Type B pancreatic cell (in vitro differentiated cells): ENCODE measurements at places on chromosomes 12 and 14.

- no peak for DNase-seq
These were observed 129.0 kb upstream of the MED13L start for GRCh38 chr12:116406529-116406928.

DNA sequence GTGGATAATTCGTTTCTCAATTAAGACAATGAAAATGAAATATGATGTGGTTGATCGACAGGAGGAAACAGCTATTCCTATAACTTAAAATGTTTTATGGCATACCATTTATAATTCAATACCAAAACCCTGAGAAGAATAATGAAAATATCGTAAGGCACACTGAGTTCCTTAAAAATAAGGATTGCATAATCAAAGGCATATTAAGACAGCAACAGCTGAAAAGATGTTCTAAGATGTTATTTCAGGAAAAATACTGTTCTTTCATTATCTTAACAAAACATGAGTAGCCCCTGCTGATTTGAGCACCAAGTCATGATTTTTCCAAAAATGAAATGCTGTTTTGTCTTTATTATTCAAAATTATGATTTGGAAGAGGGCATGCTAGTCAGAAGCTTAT, 189.4 kb upstream of the ALG10 start:
- DNase-seq, result no peak

DNA sequence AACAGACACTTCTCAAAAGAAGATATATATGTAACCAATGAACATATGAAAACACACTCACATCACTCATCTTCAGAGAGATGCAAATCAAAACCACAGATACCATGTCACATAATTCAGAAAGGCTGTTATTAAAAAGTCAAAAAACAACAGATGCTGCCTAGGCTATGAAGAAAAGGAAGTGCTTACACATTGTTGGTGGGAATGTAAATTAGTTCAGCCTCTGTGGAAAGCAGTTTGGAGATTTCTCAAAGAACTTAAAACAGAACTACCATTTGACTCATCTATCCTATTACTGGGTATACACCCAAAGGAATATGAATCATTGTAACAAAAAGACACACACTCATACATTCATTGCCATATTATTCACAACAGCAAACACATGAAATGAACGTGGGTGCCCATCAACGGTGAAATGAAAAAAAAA, 35.1 kb downstream of the EIF2S3B start:
- no peak for DNase-seq

DNA sequence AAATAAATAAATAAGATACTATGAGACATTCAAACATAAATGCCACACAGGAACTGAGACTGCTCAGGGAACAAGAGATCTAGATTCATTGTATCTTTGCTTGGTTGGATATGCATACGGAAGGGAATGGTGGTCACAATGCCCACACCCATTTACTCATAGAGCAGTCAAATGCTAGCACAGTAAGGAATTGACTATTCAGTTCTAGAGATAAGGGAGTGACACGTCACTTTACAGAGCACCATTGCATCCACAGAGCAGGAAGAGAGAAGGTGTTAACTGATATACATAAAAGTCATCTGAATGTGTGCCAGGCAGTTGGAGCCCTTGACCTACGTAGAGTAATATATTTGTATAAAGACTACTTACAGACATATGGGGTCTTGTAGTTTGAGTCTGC, 530.0 kb upstream of the NOVA1 start:
- no peak for DNase-seq

- DNase-seq, result no peak
These were observed 32.8 kb downstream of the FMNL3 start for GRCh38 chr12:49674318-49674981.

GRCh38 chr14:89417465-89418225, 612 bp upstream of the FOXN3 start:
- peak; percentile 74 for DNase-seq

DNA sequence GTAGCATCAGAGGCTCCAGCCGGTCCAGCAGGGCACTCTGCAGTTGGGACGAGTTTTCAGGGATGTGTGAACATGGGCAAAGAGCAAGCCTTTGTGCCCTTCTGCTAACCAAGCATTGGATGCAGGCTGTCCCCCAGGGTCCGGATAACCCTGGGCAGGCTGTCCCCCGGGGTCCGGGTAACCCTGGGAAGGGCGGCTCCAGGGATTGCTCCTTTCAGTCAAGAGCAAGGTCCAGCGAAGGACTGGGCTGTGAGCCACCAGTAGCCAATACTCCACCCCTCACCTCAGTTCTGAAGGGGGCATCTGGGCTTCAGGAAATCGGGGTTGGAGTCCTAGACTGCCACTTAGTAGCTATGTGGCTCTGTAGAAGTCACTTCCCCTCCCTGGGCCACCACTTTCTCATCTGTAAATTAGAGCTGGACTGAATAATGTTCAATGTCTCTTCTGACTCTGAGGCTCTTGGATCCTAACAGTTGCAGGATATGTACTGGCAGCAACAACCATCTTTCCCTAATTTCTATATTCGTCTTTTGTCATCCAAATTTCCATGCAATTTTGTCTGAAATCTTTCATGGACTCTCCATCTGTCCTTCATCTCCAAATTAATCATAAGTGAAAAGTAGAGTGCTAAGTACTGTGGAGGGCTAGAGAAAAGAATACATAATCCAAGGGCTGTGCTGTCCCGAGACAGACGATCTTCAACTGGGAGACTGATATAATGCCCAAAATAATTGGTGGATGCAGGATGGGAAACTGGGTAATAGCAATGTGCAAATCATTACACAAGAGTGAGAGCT, 137.4 kb upstream of the NTF3 start:
- no peak for DNase-seq

- DNase-seq, result no peak
These were observed 223.9 kb downstream of the ADGRD1 start for GRCh38 chr12:131177599-131177998.

GRCh38 chr12:63961543-63961942, 117.0 kb downstream of the SRGAP1 start:
- no peak for DNase-seq

GRCh38 chr14:103015426-103015825, 41.9 kb downstream of the CDC42BPB start:
- DNase-seq, result no peak

GRCh38 chr12:116615141-116615861, 56.1 kb downstream of the MAP1LC3B2 start:
- DNase-seq, result no peak

DNA sequence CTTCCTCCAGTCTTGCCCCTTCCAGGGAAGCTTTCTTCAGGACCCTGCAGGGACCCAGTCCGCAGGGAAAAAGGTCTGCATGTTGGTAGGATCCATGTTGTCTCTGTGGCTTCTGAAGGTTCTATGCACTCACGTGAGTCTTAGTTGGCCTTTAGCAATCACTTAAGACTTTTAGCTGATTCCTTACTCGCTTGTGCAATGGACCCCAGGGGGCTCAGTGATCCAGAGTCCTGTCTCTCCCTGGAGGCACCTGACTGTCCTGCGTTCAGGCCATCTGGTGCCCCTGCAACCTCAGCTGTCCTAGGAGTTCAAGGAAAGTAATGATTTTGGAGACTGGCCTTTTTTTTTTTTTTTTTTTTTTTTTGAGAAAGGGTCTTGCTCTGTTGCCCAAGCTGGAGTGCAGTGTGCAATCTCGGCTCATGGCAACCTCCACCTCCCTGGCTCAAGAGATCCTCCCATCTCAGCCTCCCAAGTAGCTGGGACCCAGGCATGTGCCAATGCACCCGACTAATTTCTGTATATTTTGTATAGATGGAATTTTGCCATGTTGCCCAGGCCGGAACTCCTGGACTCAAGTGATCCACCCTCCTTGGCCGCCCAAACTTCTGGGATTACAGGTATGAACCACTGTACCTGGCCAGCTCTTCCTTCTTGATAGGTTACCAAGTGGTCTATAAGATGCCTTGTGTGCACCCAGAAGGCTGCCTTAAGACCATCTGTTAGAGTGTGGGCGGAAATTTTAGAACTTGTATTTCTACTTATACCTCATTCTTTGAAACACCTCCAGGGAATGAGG, 4.6 kb downstream of the IFI27L2 start:
- peak; percentile 27 for DNase-seq

DNA sequence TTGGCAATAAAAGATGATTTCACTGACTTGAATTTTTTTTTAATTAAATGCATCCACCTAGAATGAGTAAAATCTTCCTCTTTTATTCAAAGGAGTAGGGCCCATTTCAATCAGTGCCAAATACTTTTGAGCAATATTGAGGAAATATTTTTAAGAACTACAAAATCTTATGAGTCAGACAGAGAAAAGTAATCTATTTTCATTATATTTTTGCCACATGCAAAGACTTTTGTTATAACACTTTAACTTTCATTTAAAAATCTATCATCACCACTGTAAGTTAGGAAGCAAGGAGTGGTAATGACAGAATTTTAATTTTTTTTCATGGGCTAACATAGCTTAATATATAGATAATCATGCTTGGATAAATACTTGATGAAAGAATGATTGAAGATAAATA, 345.2 kb upstream of the KITLG start:
- no peak for DNase-seq

GRCh38 chr12:130097798-130098255, 64.4 kb upstream of the FZD10 start:
- DNase-seq, result no peak

DNA sequence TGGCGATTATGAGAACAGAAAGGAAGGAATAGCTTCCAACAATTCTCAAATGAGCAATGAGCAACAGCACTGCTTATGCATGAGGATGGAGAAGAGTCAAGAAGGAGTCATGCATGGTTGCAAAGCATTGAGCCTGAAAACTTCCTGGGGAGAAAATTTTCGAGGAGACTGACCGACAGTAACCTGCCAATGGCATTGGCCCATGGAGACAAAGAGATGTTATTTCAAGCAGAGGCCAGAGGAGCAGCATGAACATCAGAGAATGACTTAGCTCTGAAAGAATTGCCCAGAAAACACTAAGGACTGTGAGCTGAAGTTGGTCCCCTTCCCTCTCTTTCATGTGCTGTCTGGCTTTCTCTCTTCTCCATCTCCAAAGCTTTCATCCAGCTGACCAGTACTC, 343.4 kb downstream of the ADAMTS20 start:
- no peak for DNase-seq

DNA sequence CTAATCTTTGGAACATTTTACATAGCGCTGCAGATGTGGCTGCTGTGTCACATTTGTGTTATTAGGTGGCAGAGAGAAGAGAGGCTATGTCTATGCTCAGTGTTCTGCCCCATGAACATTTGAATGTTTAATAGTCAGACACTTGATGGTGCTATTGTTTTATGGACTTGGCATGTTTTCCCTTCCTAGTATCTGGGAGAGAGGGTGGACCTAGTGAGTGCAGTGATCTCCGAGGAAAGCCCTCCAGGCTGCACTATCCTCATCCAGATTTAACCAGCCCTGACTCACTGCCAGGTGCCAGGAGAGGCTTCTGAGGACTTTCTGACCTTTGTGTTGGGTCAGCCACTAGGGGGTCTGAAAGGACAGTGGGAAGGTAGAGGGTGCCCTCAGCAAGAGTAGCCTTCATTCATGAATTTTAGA, 24.3 kb downstream of the ZFC3H1 start:
- no peak for DNase-seq

GRCh38 chr14:101709533-101709881, 52.0 kb upstream of the PPP2R5C start:
- no peak for DNase-seq

DNA sequence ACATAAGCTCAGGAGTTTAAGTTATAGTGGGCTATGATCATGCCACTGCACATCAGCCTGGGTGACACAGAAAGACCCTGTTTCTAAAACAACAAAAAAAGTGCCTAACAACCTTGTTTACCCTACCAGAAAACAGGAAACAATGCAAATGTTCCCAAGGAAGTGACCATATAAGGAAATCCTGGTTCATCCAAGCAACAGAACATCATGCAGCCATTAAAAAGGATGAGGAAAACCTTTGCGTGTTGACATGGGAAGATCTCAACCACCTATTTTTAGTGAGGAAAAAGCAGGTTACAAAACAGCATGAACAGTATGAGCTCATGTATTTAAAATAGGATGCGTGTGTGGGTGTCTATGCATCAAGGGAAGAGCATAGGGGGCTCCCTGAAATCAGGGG, 13.7 kb downstream of the HRK start:
- DNase-seq, result no peak

GRCh38 chr12:31589904-31590641, 863 bp downstream of the DENND5B start:
- peak; percentile 81 for DNase-seq

- DNase-seq, result no peak
These were observed 141.4 kb downstream of the TMEM132D start for GRCh38 chr12:129762436-129762835.

DNA sequence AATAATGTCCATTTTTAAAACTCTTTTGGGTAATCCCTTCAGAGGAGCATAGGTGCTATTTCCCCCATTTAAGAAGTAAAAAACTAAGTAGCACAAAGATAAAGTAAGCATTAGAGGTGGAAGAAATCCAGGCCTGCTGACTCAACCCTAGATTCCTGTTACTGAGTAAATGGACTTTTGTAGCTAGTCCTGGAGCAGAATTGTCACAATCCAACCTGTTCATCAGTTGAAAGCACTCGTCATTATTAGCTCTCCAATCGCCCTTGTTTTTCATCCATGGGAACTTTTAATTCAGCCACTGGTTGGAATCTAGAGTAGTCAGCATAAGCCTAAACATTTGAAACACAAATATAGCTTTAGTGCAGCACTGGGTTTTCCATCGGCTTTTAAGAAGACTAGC, 139.5 kb upstream of the AMIGO2 start:
- DNase-seq, result no peak

DNA sequence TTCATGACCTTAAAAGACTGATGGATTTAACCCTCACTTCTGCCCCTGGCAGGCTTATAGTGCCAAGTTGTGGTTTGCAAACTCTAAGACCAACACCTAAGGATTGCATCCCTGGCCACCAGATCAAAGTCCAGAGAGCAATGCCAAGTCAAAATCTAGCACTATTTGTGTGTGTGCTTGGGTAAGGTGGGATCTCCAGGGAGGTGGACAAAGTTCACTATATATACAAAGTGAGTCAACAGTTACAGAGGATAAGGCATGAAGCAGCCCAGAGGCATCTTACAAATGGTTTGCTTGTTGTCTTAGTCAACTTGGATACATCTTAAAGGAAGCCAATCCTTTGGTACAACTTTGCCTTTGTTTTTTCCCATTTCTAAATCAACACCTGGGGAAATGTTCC, 137.3 kb downstream of the MSRB3 start:
- no peak for DNase-seq

DNA sequence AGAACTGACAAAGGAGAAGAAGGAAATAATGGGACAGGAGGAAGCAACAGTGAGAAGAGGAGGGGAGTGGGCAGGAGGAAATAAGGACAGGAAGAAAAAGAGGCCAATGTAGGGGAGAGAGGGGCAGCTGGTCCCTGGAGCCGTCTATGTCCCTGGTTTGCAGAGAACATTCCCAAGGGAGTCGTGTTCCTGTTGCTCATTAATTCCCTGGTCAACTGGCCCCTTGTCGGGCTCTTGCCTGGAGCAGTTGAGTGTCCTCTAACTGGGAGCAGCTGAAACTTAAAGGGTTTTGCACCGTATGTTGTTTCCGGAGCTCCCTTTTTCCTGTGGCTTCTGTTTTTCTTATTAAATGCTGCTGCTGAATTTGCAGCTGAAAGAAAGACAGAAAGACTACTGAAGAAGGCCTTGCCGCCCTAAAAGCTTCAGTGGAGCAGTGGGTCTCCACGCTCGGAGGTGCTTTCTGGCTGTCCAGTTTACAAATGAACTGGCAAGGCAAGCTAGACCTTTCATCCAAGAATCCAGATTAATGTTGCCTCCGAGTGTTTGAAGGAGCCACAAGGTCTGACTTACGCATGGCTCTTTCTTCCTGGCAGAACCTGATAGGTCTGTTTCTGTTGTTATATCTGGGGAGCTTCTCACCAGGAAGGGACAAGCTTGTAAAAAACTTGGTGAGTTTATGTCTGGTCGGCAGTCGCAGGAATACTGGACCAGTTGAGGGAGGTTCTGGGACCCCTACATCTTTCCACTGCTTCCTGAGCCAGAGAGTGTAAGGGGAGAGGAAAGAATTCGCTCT, 146.2 kb upstream of the RFLNA start:
- no peak for DNase-seq
